ENCODE measurements at places on chromosomes 4 and X. TPM values are rescaled to one million over a fixed set of nuclear protein-coding genes. Genes with fewer than 3 reads are reported as not detected.

DNA sequence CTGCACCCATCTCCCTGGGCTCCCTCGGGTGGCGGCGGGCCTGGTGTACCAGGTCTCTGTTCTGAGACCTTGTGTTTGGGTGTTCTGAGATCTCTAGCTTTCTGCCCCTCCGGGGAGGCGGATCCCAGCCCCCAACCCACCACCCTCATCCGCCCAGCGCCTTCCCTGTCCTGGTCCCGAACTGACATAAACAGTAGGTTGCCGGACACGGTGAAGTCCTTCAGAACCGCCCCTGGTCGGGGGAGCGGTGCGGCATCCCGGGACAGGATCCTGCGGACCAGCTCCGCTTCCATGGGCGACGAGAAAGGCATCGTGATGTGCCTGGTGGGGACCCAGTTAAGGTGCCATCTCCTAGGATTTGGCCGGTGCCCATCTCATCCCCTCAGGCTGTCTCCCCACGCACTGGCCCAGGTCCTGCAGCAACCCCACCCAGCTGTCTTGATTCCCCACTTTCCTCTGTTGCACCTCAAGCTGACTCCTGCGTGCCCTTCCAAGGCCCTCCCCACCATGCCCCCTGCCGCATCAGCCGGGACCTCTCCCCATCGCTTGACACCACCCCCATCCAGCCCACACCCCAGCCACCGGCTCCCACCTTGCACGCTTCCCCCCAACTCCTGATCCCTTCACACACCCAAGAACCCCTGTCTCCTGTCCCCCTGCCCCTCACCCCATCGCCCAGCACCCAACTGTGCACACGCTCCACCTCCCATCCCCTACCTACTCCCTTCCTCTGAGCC, 900 bp downstream of the CTAG2 start:
- no peak for DNase-seq
- no peaks in the 10 kb centered on the region for H3K36me3 ChIP-seq
- H3K27ac ChIP-seq: no peak overlapping the region

DNA sequence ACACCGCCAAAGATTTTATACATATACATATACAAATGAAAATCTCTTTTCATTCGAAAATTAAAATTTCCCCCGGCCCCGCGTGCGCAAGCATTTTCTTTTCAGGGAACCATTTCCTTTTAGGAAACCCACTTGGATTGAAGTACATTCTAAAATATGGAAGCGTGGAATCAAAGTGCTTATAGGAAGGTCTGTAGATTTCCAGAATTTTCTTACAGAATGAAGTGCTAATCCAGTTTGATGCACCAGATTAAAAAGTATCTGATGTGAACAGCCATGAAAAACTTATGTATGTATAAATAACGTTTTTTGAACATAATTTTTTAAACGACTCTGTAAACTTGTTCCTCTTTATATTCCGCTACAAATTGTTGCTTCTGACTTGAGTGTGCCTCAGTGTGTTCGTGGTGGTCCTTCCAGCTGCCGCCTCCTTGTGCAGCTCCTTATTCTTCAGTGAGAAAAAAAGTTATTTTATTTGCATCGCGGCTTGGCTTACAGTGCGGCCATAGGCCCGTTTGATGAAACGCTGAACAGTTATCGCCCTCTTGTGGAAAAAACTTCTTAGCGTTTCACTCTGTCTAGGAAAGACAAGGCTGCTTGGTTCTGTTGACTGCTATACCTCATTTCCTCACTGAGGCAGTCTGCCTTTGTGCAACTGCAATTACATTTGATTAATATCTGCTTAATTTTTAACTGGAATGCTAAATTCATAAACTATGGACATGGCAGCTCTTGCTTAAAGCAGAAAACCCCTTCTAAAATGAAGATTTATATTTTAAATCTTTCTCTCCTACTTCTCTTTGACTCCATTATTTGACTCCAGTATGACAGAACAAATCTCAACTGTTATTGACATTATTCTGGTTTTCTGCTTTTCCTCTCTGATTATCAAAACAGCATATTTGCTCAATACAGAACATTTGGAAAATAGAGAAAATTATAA, 4.7 kb upstream of the NKX6-1 start:
- peaks cover 1% of the 10 kb centered on the region for H3K4me1 ChIP-seq
- no peaks in the 10 kb centered on the region for H3K27me3 ChIP-seq
- DNase-seq: no peak
- no peak overlapping the region for H3K4me3 ChIP-seq
- no peak overlapping the region for H3K27ac ChIP-seq

DNA sequence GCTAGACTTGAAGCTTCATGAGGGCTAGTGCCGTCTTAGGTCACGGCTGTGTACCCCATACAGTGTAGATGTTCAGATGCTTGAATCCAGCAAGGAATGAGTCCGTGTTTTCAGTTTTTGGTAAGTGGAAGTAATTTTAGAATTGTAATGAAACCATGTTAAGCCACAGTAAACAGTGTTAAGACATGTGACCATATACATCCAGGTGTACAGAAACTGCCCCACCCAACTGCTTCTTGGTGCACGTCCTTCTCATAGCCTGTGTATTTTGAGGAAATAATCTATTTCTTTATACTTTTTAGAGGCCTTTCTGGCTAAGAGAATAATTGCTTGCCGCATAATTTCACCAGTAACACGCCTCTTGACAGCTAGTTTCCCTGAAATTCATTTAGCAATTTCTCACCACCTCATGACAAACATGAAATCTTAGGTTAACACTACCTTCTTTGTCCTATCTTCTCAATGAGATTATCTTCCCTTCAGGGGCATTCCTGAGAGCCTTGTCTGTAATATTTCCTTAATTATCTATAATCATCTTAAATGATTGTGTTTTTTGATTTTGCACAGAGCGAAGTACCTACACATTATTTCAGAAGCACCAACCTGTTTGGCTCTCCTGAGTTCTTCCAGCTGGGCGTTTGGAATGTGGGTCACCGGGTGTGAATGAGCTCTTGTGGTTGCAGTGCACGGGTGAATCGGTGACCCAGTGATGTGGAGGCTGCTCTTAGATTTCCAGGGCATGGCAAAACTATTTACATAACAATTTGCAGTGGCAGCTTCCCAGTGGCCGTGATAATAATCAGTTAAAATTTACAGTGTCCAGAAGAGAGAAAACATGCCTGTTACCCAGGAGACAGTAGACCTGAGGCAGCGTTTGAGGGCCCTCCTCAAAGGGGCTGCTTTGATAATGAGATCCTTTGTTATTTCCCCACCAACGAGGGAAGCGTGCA, 50.2 kb upstream of the TADA2B start:
- H3K36me3 ChIP-seq: peaks cover 5% of the 10 kb centered on the region
- no peak for DNase-seq
- H3K27ac ChIP-seq: no peak overlapping the region
- H3K4me1 ChIP-seq: no peaks in the 10 kb centered on the region

GRCh38 chr4:169987327-169988228, 38.6 kb downstream of the MFAP3L start:
- peaks cover 2% of the 10 kb centered on the region for H3K4me1 ChIP-seq
- H3K27me3 ChIP-seq: no peaks in the 10 kb centered on the region
- H3K36me3 ChIP-seq: no peaks in the 10 kb centered on the region
- no peak for DNase-seq

The MTNR1A gene
- not detected for polyA plus RNA-seq

The PNMA5 gene
- not detected for polyA plus RNA-seq

The CSAG3 gene
- polyA plus RNA-seq: not detected

DNA sequence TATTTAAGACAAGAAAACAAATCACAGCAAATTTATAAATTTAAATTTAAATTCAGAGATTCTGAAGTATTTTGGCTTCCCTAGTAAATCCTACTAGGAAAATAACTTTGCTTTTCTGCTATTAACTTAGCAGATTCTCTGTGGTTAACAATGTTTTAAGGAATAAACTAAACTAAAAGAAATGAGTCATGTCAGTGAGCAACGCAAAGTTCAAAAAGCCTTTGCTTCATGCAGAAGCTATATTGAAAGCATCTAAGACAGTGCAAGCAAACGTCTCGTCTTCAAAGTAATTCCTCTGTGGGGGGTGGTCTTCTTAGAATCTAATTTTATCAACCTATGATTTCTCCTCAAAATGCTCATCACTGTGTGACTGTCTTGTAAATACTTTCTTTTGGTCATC, 30.1 kb downstream of the GABRB1 start:
- no peaks in the 10 kb centered on the region for H3K4me1 ChIP-seq
- no peaks in the 10 kb centered on the region for H3K27me3 ChIP-seq
- H3K27ac ChIP-seq: no peak overlapping the region
- H3K4me3 ChIP-seq: no peak overlapping the region
- DNase-seq: no peak

DNA sequence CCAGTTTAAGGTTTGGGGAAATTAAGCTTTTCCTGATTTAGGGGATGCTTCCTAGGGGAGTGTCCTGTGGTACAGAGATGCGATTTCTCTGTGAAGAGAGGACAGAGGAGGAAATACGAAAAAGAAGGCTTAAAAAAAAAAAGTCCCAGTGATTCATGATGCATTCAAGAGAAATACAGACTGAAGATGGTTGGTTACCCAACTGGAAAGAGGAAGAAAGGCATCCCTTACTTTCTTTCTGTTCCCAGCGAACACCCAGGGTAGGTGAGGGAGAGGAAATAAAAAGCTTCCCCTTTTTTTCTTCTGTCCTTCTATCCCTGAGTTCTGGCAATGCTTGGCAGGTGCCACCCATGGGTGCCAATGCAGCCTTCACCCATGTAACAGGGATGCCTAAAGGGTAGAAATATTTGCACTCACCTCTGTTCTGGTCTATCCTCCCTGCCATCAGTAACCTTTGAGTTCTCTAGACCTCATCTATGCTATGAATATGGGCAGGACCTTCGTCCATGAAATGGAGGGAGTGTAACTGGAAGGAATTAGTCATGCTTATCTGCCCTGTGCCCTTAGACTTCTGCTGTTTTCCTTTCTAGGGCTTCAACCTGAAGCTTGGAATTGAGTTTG, 230.1 kb upstream of the GALNTL6 start:
- no peaks in the 10 kb centered on the region for H3K36me3 ChIP-seq
- no peak overlapping the region for H3K27ac ChIP-seq
- H3K4me3 ChIP-seq: no peak overlapping the region
- H3K4me1 ChIP-seq: no peaks in the 10 kb centered on the region

The AMBN gene
- polyA plus RNA-seq: not detected

All from aorta (tissue), 5 donors.